Effector CD4-positive, alpha-beta T cell (primary cell): ENCODE measurements at places on chromosomes 5 and 9.
A peak's percentile ranks its signal among the peaks of the same experiment; 100 is the strongest.

GRCh38 chr5:144691936-144692335, 521.3 kb downstream of the KCTD16 start:
- DNase-seq, result no peak

- DNase-seq, result no peak
These were observed 384.3 kb upstream of the RFX3 start for GRCh38 chr9:3909966-3910650.

- no peak for DNase-seq
These were observed 64.8 kb upstream of the TTC23L start for GRCh38 chr5:34774139-34774538.

DNA sequence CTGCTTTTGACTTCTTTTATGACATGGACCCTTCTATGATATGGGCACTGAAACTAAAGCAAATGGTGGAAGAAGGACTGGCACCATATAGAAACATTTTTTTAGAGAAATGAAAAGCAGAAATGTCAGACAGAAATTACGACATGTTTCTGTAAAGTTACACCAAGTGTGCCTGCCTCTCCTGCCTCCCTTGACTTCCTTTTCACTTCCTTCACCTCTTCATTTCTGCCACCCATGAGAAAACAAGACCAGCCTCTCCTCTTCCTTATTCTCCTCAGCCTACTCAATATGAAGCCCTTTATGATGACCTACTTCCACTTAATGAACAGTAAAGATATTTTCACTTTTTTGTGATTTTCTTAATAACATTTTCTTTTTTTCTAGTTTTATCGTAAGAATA, 44.5 kb downstream of the ERCC6L2 start:
- no peak for DNase-seq

GRCh38 chr9:100216178-100216787, 117.2 kb downstream of the INVS start:
- peak; percentile 43 for DNase-seq

DNA sequence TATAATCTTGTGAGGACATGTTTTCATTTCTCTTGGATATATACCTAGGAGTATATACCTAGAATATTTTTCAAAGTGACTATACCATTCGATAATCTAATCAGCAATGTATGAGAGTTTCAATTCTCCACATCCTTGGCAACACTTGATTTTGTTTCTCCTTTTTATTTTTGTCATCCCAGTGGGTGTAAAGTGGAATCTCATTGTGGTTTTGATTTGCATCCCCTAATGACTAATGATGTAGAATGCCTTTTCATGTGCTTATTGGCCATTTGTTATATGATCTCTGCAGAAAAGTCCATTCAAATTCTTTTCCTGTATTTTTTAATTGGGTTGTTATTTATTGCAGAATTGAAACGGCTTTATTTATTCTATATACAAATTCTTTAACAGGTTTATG, 15.2 kb downstream of the ZCCHC9 start:
- DNase-seq, result no peak

GRCh38 chr5:178431782-178432165, 158.4 kb downstream of the COL23A1 start:
- DNase-seq, result no peak

GRCh38 chr9:108756746-108757490, 98.9 kb downstream of the ACTL7B start:
- DNase-seq, result no peak

- DNase-seq, result no peak
These were observed 36.7 kb downstream of the ZNF618 start for GRCh38 chr9:113912816-113913215.

GRCh38 chr9:134503301-134504105, 138.1 kb upstream of the COL5A1 start:
- DNase-seq, result no peak

GRCh38 chr9:86062845-86063693, 36.3 kb downstream of the GOLM1 start:
- no peak for DNase-seq

- no peak for DNase-seq
These were observed 64.4 kb upstream of the SPATA31E1 start for GRCh38 chr9:87818308-87818707.

DNA sequence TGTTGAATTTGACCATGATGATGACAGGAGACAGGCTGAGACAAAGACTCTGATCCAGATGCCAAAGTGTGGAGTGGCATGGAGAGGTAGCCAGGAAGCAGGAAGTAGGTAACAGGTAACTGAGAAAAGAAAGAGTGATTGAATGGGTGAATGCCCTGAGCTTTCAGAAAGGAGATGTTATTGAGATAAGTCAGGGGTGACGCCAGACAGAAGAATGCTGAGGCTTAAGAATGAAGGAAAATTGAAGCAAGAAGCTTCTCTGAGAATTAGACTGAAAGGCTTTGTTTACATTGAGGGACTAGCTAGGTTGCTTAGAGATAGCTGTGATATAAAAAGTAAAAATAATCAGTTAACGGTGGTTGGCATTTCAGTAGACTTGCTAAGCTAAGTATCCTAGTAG, 165.7 kb downstream of the PSAT1 start:
- DNase-seq, result no peak

- no peak for DNase-seq
These were observed 70.6 kb downstream of the ACTBL2 start for GRCh38 chr5:57411982-57412381.

- no peak for DNase-seq
These were observed 123.7 kb downstream of the C9orf50 start for GRCh38 chr9:129497005-129497812.

- DNase-seq, result no peak
These were observed 721 bp downstream of the PTGES start for GRCh38 chr9:129751841-129752801.

GRCh38 chr5:145557345-145557744, 277.8 kb downstream of the PRELID2 start:
- DNase-seq, result no peak

- no peak for DNase-seq
These were observed 9.4 kb downstream of the PRELID2 start for GRCh38 chr5:145825751-145826180.

- DNase-seq, result no peak
These were observed 401.1 kb upstream of the TRPC7 start for GRCh38 chr5:136766456-136766855.
